ENCODE measurements at places on chromosomes 5 and 9.

DNA sequence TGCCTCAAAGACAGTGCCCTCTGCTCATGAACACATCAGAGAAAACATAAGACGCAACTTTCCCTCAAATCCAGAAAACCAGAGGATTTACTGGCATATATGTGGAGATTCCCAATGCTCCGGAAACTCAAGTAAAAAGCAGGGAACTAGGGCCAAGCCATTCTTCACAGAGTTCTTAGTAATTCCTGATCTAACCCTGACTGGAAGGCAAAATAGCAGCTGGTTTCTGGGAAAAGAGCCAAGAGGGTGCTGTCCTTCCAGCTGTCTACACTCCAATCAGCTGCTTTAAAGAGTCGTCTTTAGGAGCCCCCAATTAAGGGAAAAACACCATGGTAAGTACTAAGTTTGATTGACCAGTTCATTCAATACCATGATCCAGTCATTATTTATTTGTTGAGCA is 49.6 kb downstream of the GNA14 start:
- no peaks in the 10 kb centered on the region for H3K4me1 ChIP-seq
- no peak overlapping the region for H3K4me3 ChIP-seq
- H3K36me3 ChIP-seq, result no peaks in the 10 kb centered on the region
- DNase-seq, result no peak
- H3K27me3 ChIP-seq, result no peaks in the 10 kb centered on the region

DNA sequence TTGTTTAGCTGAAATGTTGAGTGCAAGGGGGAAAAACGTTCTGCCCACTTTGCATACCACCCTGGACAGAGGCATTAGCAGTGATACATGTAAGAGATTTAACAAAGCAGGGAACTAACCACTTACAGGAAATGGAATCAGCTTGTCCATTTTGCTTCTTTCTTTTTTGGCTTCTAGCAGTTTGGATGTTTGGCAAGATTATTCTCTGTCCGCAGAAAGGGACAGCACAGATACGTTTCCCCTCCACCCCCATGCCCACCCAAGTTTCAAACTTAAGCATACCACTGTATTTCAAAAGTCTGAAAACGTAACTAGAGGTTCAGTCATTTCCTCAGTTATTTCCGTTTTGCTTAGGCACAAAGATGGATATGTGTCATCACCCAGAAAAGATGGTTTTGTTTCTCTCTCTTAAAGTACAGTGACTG is 118.4 kb downstream of the GDNF start:
- no peaks in the 10 kb centered on the region for H3K4me1 ChIP-seq
- H3K27me3 ChIP-seq, result no peaks in the 10 kb centered on the region
- no peaks in the 10 kb centered on the region for H3K36me3 ChIP-seq
- no peak overlapping the region for H3K4me3 ChIP-seq
- no peak for DNase-seq

DNA sequence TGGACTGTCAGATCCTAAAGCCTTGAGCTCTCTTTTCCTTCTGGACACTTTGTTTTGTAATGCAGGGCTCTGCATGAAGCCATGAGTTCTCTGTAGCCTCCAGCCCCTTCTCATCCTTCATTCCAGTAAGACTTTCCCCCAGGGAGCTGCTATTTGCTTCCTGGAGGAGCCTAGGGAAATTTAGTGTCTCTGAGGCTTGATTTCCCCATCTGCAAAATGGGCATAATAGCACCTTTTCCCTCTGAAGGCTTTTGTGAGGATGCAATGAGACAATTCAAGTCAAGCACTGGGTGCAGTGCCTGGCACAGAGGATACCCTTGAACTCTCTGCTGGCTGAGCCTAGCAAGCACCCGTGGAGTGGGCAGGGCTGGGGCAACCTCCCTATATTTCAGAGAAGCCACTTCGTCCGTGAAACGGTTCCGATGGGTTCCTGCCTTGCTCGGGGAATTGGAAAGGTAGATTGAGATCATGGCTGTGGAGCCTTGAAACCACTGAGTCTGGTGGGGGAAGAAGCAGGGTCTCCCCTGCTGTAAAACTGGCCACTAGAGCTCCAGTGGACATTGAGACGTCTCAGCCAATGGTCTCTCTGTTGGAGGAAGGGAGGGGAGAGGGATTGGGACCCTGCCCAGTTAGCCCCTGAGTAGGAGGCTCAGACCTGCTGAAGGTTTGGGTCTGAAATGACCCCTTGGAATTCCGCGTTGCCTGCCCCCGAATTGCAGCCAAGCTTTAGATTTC is 14.3 kb upstream of the DAB2IP start:
- no peak overlapping the region for H3K27ac ChIP-seq
- H3K27me3 ChIP-seq, result no peaks in the 10 kb centered on the region
- DNase-seq, result no peak
- peaks cover 31% of the 10 kb centered on the region for H3K4me1 ChIP-seq
- no peaks in the 10 kb centered on the region for H3K36me3 ChIP-seq

- no peak for DNase-seq
- H3K27me3 ChIP-seq, result no peaks in the 10 kb centered on the region
- no peaks in the 10 kb centered on the region for H3K36me3 ChIP-seq
- H3K27ac ChIP-seq, result no peak overlapping the region
These were observed 532.2 kb downstream of the ACTL7B start for GRCh38 chr9:108323615-108324014.

DNA sequence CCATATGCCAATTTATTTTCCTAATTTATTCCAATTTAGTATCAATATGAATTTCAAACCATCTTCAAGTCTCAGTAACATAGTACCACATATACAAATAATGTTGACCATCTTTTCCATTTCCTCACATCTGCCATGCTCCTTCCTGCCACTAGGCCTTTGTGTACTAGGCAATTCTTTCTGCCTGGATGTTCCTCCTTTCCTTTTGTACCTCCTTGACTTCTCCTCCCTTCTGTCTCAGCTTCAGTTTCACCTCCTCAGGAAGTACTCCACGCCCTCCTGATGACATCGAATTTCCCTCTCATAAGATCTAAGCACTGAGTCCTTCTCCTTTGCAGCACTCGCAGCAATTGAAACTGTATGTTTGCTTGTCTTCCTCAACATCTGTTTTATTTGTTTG is 53.9 kb downstream of the MEF2C start:
- no peak overlapping the region for H3K27ac ChIP-seq
- no peak for DNase-seq
- no peaks in the 10 kb centered on the region for H3K27me3 ChIP-seq
- no peaks in the 10 kb centered on the region for H3K4me1 ChIP-seq

DNA sequence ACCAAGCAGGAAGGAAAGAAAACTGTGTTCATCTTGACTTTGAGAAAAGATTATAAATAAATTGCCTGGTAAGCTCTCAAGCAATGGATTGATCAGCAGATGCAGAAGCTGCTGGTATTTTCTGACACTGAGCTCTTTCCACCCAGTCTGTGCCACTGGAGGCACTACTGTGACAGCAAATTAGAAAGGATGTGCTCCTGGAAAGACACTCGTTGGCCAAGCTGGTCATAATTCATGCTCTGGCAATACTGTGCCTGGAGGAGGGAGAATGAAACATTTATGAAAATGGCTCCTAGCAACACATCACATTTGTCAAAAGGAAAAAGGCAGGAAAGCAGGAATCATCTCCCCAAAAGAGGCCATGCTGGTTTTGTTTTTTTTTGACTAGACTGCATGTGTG is 84.2 kb downstream of the CAVIN4 start:
- DNase-seq, result no peak
- no peaks in the 10 kb centered on the region for H3K27me3 ChIP-seq
- no peak overlapping the region for H3K4me3 ChIP-seq
- H3K27ac ChIP-seq, result no peak overlapping the region
- H3K36me3 ChIP-seq, result no peaks in the 10 kb centered on the region

- no peak for DNase-seq
- peaks cover 10% of the 10 kb centered on the region for H3K4me1 ChIP-seq
- no peaks in the 10 kb centered on the region for H3K27me3 ChIP-seq
- H3K4me3 ChIP-seq, result peak overlapping the region; percentile 68
- peak overlapping the region; percentile 27 for H3K27ac ChIP-seq
These were observed 1.4 kb downstream of the PLEKHG4B start for GRCh38 chr5:93221-93980.

DNA sequence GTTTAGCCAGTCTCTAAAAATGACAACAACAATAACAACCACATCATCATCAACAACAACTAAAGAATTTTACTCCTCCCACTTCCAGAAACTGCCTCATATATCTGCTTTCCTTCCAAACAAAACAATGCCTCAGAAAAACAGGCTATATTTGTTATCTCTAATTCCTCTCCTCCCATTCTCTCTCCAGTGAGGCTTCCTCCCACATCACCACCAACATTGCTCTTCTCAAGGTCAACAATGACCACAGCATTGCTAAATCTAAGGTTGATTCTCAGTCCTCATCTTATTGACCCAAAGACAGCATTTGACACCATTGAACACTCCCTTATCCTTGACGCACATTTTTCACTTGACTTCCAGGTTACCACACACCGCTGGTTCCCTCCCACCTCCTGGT is 38.1 kb upstream of the PRUNE2 start:
- no peak for DNase-seq
- H3K4me1 ChIP-seq, result no peaks in the 10 kb centered on the region
- H3K36me3 ChIP-seq, result no peaks in the 10 kb centered on the region
- H3K4me3 ChIP-seq, result no peak overlapping the region

DNA sequence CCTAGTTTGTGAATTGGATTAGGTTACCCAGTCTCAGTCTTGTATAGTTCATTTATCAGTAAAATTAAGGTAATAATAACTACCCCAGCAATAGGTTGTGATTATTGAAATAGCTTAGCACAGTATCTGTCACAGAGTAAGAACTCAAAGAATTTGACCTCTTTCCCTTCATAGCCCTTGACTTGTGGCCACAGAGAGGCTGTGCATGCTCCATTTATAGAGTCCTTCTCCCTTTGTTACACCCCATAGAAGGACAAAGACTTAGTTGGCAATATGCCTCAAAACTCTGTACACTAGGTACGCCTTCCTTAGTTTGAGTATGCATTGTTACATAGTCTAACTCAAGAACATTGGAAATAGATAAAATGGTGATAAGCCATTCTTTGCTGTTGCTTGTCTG is 257.2 kb downstream of the KCTD16 start:
- no peak overlapping the region for H3K4me3 ChIP-seq
- H3K36me3 ChIP-seq, result no peaks in the 10 kb centered on the region
- no peaks in the 10 kb centered on the region for H3K27me3 ChIP-seq
- no peak for DNase-seq
- H3K27ac ChIP-seq, result no peak overlapping the region

DNA sequence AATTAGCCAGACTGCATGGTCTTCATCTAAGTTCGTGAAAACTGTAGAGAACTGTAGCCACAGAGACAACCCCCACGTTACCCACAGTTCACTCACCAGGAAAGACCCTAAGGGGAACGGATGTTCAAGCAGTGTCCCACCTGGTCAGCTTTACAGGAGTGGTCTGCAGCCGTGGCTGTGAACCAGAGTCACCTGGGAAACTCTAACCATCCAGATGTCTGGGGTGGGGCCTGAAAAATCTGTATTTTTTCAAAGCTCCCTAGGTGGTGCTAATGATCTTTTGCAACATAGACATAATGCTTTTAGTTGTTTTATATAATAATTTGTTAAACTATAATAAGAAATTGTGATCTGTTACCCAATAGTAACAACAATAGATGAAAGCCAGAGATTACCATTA is 47.7 kb upstream of the ANGPTL2 start:
- H3K4me3 ChIP-seq, result no peak overlapping the region
- no peaks in the 10 kb centered on the region for H3K27me3 ChIP-seq
- H3K4me1 ChIP-seq, result peaks cover 6% of the 10 kb centered on the region
- H3K36me3 ChIP-seq, result no peaks in the 10 kb centered on the region

DNA sequence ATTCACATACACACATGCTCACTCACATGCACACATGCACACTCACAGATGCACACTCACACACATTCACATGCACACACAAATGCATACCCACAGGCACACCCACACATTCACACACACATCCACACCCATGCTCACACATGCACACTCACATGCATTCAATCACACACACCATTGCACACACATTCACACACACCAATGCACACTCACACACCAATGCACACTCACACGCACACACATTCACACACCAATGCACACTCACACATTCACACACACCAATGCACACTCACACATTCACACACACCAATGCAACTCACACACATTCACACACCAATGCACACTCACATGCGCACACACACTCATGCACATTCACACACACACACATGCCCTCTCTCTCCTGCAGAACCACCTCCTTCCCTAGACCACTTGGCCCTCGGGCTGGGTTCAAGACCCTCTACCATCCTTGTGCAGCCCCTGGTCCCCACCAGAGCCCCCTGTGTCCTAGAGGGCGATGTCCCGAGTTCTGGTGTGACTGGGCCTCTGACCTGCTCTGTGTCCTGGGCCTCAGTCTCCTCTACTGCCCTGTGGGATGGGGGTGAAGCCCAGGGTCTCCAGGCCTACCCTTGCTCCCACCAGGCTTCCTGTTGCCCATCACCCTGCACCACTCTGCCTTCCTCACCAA is 139.0 kb downstream of the OLFM1 start:
- no peaks in the 10 kb centered on the region for H3K36me3 ChIP-seq
- H3K27me3 ChIP-seq, result no peaks in the 10 kb centered on the region
- H3K4me3 ChIP-seq, result no peak overlapping the region
- H3K4me1 ChIP-seq, result peaks cover 27% of the 10 kb centered on the region
- H3K27ac ChIP-seq, result no peak overlapping the region

- H3K27me3 ChIP-seq, result no peaks in the 10 kb centered on the region
- H3K27ac ChIP-seq, result no peak overlapping the region
- DNase-seq, result no peak
- H3K4me3 ChIP-seq, result no peak overlapping the region
- no peaks in the 10 kb centered on the region for H3K36me3 ChIP-seq
- peaks cover 12% of the 10 kb centered on the region for H3K4me1 ChIP-seq
These were observed 30.7 kb downstream of the ERGIC1 start for GRCh38 chr5:172864747-172865146.

DNA sequence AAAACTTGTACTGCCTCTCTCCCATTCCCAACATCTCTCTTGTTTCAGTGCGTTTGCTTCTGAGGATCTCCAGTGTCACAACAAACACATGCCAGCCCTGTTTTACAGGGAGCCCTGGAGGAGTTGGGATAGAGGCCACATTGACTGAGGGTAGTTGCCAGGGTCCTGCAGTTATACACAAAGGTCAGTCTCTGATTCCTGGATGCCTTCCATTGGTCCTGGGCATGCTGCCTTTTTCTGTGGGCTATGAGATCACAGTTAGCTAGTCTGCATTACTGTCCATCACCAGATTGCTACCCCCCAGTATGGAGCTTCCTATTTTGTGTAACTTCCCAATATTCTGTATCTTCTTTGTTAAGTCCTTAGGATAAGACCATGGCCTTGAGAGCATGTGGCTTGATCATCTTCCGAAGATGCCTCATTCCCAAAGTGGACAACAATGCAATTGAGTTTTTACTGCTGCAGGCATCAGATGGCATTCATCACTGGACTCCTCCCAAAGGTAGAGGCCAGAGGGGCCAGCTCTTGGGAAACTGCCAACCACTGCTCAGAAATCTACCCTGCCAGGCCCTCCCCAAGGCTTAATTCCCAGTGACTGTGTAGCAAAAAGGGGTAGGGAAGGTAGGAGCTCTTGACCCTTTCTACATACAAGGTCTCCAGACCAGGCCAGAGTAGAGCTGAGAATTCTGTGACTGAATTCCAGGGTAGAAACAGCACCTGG is 9.5 kb downstream of the NUDT2 start:
- peaks cover 14% of the 10 kb centered on the region for H3K4me1 ChIP-seq
- no peaks in the 10 kb centered on the region for H3K27me3 ChIP-seq
- DNase-seq, result no peak
- H3K4me3 ChIP-seq, result no peak overlapping the region
- no peaks in the 10 kb centered on the region for H3K36me3 ChIP-seq
- no peak overlapping the region for H3K27ac ChIP-seq

All from neural progenitor cell (in vitro differentiated cells).